ENCODE measurements at places on chromosomes 16 and 17. TPM values are rescaled to one million over a fixed set of nuclear protein-coding genes. Genes with fewer than 3 reads are reported as not detected.

CDH13 gene
- total RNA-seq, result 280 TPM

TERF2IP gene
- 78.3 TPM for total RNA-seq

ANKRD13B gene
- 11.5 TPM for total RNA-seq

SLC52A1 gene
- not detected for total RNA-seq

CD300H gene
- not detected for total RNA-seq

KRT28 gene
- total RNA-seq, result not detected

KRT24 gene
- total RNA-seq, result not detected

GPR142 gene
- total RNA-seq, result not detected
